ENCODE measurements at places on chromosomes 3 and 15. TPM values are rescaled to one million over a fixed set of nuclear protein-coding genes. Genes with fewer than 3 reads are reported as not detected.

MAN2A2 gene
- total RNA-seq, result 32.7 TPM

- no peak for DNase-seq
These were observed 21.5 kb upstream of the GLCE start for GRCh38 chr15:69138963-69139362.

- no peak for DNase-seq
These were observed 14.8 kb downstream of the EEFSEC start for GRCh38 chr3:128167973-128168674.

DNA sequence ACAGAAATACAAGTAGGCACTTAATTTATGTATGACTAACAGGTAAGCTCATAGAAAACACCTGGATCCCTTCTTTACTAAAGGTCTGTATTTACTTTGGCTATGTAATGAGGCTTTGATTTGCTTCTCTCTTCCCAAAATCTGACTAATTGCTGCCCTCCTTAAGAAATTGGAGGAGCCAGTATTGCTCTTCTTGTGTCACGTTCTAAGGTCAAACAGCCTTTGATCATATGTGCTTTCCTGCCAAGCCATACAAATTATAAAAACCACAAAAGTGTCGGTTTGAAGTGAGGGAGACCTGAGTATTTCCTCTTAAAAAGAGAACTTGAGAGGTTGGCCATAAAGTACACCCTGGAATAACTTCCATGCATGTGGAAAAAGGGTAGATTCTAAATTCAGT lies 112.1 kb upstream of the MB21D2 start:
- no peak for DNase-seq

- DNase-seq, result no peak
These were observed 8.6 kb downstream of the CLN6 start for GRCh38 chr15:68220967-68221366.

GRCh38 chr15:56837273-56837672 lies 81.2 kb upstream of the TCF12 start:
- DNase-seq, result no peak
